ENCODE measurements at places on chromosomes 2 and 18.
A peak's percentile ranks its signal among the peaks of the same experiment; 100 is the strongest.

- DNase-seq = no peak
Observed at GRCh38 chr2:164595031-164595430, 26.3 kb downstream of the GRB14 start.

DNA sequence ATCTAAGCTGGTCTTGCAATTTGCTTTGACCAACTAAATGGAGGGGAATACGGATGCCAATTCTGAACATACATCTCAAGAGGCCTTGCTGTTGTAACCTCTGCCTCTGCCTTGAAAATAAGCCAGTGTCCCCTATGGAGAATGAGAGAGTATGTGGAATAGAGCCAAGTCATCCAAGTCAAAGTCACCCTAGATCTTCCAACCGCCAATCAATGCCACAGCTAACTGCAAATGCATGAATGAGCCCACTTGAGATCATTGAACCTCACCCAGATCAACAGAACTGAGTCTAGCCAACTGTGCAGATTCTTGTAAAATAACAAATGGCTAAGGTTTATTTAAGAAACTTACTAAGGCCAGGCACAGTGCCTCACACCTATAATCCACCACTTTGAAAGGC, 139.8 kb upstream of the TANK start:
- no peak for DNase-seq

DNA sequence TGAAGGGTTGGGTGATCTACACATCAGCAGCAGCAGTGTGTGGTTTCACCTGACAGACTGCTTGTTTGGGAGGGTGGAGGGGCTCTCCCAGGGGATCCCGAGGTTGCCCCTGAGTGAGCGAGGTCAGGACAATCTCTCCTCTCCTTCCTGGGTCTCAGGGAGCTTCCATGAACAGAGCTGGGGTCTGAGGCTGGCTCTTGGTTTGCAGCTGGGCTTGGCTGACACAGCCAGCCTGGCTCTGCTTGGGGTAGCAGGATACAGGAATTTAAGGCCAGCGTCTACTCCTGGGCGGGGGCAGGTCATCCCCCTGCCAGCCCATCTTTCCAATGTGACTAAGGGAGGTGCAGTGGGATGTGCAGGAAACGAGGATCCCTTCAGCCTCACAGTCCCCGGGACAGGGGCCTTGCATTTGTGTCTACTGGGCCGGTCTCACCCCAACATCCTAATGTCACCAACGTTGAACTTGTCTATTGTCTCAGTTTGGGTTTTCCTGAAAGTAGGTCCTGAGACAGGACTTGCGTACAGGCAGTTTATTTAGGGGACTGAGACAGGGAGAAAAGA, 262.6 kb upstream of the HDAC4 start:
- DNase-seq = no peak

GRCh38 chr2:224517963-224518362, 67.2 kb downstream of the CUL3 start:
- DNase-seq = no peak

DNA sequence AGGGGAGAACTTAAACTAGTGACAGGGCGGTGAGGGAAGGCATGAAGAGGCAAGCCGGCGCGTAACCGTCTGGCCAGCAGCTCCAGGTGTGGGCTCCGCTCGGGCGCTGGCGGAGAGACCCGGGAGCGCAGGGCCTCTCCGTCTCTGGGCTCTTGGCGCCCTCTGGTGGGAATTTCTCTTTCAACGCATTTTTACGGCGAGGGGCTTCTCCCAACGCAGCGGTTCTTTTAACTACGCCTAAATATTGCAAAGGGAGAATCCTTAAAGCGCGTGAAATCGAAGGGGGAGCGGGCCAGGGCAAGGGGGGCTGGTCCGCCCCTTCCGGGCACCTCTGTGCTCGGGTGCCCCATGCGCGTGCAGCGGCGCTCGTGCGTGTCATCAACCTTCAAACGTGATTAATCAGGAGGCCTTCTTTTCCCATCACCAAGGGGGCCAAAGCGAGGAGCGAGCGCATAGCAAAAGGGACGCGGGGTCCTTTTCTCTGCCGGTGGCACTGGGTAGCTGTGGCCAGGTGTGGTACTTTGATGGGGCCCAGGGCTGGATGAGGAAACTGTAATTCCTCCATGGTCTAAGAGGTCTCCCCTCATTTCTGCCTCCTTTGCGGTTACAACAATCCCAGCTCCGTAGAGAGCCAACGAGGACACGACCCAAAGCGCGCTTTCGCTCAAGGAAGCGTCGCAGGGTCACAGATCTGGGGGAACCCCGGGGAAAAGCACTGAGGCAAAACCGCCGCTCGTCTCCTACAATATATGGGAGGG, 762 bp upstream of the GAD1 start:
- peak; percentile 70 for DNase-seq
